ENCODE measurements at places on chromosomes 4 and X. TPM values are rescaled to one million over a fixed set of nuclear protein-coding genes. Genes with fewer than 3 reads are reported as not detected.

DNA sequence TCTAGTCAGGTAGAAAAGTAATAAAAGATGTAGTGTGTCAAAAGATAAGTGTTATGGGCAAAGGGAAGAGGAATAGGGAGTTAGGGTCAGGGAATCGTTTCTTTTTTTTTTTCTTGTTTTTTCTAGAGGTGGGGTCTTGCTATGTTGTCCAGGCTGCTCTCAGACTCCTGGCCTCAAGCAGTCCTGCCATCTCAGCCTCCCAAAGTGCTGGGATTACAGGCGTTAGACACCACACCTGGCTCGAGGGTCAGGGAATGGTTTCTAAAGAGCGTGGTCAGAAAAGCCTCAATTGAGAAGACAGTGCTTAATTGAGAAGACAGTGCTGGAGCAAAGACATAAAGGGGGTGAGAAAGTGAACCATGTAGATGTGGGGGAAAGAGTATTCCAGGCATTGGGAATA lies 19.1 kb downstream of the SMARCAD1 start:
- no peak for DNase-seq

DNA sequence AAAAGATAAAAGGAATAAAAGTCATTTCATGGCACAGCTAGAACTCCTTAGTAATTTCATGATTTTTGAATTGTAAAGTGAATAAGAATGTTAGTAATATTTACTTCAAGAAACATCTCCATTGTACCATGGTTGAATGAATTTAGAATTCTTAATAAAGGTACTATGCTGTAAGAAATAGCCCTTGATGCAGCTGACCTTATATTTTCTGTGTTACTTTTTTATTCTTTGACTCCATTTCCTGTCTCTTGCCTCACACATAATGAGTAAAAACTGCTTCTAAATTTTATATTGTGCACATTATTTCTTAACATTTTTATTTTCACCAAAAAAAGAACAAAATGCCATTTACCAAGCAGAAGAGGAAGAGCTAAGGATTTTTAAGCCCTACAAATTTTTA lies 81.9 kb upstream of the PDHA2 start:
- no peak for DNase-seq

GRCh38 chr4:4771160-4771559 lies 88.3 kb upstream of the MSX1 start:
- no peak for DNase-seq

Gene ASB5
- total RNA-seq: not detected

Gene CENPVL2
- total RNA-seq: not detected

Gene SHROOM3
- total RNA-seq: not detected

All from naive thymus-derived CD8-positive, alpha-beta T cell (primary cell).